ENCODE measurements at places on chromosomes 7 and 10. TPM values are rescaled to one million over a fixed set of nuclear protein-coding genes. Genes with fewer than 3 reads are reported as not detected.

DNA sequence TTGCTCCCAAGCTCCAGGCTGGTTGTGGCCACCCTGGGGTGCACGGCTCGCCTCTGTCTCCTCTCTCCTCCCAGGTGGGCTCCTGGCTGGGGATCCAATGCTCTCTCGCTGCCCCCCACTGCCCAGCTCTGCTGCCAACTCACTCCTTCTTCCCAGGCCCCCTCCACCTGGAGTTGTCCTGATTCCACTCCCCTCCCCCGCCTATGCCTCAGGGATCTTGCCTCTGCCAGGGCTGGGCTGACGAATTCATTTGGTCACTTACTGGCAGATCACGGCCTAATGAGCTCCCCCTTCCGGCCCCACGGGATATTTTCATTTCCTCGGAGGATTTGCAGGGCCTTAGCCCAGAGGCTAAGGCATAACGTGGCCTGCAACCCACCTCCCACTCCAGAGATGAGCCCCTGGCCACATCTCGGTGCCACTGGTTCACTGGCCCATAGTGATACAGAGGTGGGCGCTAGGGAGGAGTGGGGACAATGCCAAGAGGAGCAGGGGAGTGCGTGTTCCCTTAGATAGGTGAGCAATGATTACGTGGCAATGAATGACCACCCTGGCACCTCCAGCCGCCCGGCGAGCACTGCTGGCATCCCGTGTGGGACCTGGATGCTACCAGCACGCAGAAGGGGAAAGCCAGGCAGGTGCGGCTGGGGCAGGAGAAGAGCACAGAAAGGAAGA, 344.6 kb upstream of the SHH start:
- H3K27ac ChIP-seq = no peak overlapping the region
- H3K27me3 ChIP-seq = peaks cover 30% of the 10 kb centered on the region
- no peaks in the 10 kb centered on the region for H3K4me1 ChIP-seq
- H3K4me3 ChIP-seq = no peak overlapping the region
- no peaks in the 10 kb centered on the region for H3K36me3 ChIP-seq

GRCh38 chr7:144862612-144863319, 26.9 kb upstream of the TPK1 start:
- H3K4me3 ChIP-seq = no peak overlapping the region
- no peaks in the 10 kb centered on the region for H3K4me1 ChIP-seq
- no peak for DNase-seq
- H3K27ac ChIP-seq = no peak overlapping the region
- H3K36me3 ChIP-seq = no peaks in the 10 kb centered on the region
- H3K27me3 ChIP-seq = no peaks in the 10 kb centered on the region

DNA sequence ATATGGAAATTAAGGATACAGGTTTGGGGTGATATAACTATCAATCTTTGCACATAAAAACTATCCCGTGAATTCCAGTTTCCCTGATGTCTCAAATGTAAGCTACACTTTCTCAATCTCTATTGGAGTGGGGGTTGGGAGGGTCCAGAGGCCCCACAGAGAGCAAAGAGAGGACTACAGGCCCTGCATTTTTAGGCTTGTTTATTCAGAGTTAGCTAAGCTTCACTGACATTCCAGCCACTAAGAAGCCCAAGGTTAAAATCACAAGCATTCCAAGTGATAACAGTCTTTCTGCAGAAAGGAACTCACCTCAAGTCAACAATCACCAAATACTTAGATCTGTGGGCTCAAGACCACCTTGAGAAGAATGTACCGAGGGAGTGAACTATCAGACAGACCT, 31.6 kb upstream of the LAMB1 start:
- DNase-seq = peak; percentile 93
- H3K27me3 ChIP-seq = 0 out of 3 replicates have a peak, but pooled peaks cover 2% of the 10 kb centered on the region
- peak overlapping the region; percentile 40 for H3K27ac ChIP-seq
- no peaks in the 10 kb centered on the region for H3K36me3 ChIP-seq

- no peak overlapping the region for H3K27ac ChIP-seq
- no peaks in the 10 kb centered on the region for H3K27me3 ChIP-seq
- H3K4me3 ChIP-seq = no peak overlapping the region
- peaks cover 70% of the 10 kb centered on the region for H3K4me1 ChIP-seq
- DNase-seq = no peak
Measured at GRCh38 chr10:110220398-110220797, 13.0 kb downstream of the MXI1 start.

DNA sequence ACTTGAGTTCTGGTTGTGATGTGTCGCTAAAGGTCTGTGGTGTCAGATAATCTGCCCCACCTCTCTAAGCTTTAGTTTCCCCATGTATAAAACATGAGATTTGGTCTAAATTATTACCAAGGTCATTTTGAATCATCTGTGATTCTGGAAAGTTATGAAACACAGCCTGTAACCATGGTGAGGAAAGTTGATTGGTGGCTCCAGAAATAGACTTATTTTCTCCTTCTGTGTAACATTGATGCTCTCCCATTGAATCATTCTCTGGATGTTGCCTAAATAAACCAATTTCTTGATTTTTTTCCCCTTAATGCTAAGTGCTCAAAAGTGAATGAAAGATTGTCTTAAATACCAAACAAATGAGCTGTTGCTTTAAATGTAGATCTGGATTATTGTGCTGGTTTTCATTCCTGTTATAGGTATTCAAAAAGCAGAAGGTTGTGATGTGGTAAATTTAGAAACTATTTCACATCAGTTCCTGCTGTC, 30.0 kb upstream of the PCGF5 start:
- 0 out of 2 replicates have a peak, but pooled peaks cover 2% of the 10 kb centered on the region for H3K4me1 ChIP-seq
- H3K27me3 ChIP-seq = no peaks in the 10 kb centered on the region
- no peak for DNase-seq
- H3K36me3 ChIP-seq = peaks cover 1% of the 10 kb centered on the region
- H3K27ac ChIP-seq = no peak overlapping the region
- no peak overlapping the region for H3K4me3 ChIP-seq

DNA sequence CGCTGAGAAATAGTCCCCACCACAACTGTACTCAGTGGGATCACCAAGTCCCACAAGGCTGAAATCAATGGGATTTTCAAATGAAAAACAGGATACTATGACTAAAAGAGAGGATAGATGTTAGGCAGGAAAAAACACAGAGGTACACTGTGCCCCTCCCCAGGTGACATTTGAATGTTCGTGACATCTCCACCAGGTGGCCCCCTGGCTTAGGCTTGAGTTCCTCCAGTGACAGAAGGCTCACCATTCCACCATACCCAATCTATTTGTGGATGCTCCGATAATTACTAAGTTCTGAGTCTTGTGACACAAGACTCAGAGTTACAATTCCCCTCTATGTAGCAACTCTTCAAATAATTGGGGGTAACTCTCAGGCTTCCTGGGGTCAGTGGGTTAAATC, 77.5 kb upstream of the KCNMA1 start:
- no peak overlapping the region for H3K27ac ChIP-seq
- peaks cover 29% of the 10 kb centered on the region for H3K27me3 ChIP-seq
- no peak overlapping the region for H3K4me3 ChIP-seq
- DNase-seq = peak; percentile 23

DNA sequence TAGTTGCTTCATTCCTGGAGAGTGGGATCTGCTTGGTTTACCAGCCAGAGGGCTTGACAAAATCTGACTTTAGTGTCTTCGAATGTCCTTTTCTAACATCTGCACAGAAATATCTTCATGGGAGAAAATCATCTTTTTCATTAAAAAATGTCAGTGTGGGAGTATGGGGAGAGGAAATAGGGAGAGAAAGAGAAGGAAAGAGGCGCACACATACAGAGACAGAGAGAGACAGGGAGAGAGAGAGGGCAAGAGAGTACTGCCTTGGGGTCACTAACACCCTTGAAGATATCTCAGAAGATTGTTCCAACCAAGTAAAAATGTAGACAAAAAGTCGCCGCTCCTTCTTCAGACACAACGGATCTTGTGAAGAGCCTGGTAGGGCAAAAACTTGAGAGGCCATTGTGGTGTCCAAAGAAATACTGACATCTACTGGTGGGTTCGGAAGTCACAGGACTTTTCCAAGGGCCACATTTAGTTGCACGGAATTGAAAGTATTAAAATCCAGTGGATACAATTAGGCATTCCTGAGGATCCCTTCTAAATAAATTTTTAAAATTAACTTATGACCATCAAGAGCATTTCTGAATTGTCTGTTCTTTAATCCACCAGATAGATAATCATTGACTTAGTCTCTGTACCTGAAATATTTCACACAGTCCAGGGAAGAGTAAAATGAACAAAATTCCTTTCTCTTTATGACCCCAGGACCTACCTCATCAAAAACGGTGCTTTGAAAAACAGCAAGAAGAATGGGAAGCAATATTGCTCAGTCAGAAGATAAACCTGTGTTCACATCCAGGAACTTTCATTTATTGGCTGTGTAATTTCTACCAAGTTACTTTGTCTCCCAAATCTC, 29.7 kb downstream of the VIM start:
- peak; percentile 44 for DNase-seq
- no peak overlapping the region for H3K27ac ChIP-seq
- H3K4me1 ChIP-seq = no peaks in the 10 kb centered on the region
- no peaks in the 10 kb centered on the region for H3K27me3 ChIP-seq
- no peaks in the 10 kb centered on the region for H3K36me3 ChIP-seq

DNA sequence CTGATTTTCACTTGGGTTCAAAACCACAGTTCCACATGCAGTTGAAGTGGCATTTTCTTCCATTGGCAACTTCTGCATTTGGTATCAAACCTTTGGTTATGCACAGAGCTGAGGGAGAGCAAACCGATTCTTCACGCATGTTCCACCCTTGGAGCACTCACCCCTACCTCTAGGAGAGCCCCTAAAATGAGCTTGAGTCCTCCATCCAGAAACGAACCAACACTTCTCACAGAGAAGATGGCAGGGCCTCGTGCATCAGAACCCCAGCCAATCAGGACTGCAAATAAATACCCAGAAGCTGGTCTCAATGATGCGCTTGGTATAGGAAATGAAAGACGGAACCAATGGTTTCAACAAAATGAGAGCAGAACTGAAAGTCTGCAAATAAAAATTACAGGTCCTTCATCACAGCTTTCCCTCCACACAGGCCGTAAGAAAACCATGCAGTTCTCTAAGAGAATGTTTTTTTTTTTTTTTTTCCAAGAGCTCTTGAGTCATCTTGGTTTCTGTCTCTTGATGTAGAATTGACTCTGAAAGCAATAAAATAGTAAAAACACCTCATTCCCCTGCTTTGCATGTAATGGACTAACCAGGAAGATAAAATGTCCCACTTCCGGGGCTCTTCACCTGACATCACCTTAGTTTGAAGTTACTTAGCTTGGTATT, 23.9 kb downstream of the KLF6 start:
- peaks cover 77% of the 10 kb centered on the region for H3K4me1 ChIP-seq
- H3K27me3 ChIP-seq = peaks cover 11% of the 10 kb centered on the region
- no peak for DNase-seq
- H3K4me3 ChIP-seq = no peak overlapping the region
- H3K36me3 ChIP-seq = no peaks in the 10 kb centered on the region

DNA sequence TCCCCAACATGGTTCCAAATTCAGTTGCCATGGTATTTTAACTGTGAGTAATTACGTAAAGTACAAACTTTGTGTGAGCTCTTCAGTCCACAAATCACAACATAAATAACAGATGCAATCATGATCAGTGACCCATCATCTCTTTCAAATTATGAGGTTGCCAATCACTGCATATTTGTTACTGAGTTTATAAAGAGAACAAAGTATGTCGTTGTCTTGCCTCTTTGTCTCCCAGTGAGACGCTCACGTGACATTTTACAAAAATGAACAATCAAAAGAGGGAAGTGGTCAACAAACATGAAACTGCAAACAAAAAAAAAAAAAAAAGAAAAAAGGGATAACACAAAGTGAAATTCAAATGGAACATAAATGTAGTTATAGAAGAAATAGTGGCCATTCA, 122.7 kb upstream of the PDSS1 start:
- no peaks in the 10 kb centered on the region for H3K36me3 ChIP-seq
- no peaks in the 10 kb centered on the region for H3K4me1 ChIP-seq
- DNase-seq = no peak
- no peak overlapping the region for H3K27ac ChIP-seq
- peaks cover 3% of the 10 kb centered on the region for H3K27me3 ChIP-seq

GRCh38 chr7:77266291-77266794, 66.7 kb upstream of the FGL2 start:
- no peaks in the 10 kb centered on the region for H3K36me3 ChIP-seq
- H3K4me3 ChIP-seq = no peak overlapping the region
- no peaks in the 10 kb centered on the region for H3K27me3 ChIP-seq
- H3K4me1 ChIP-seq = peaks cover 13% of the 10 kb centered on the region
- H3K27ac ChIP-seq = no peak overlapping the region
- no peak for DNase-seq

DNA sequence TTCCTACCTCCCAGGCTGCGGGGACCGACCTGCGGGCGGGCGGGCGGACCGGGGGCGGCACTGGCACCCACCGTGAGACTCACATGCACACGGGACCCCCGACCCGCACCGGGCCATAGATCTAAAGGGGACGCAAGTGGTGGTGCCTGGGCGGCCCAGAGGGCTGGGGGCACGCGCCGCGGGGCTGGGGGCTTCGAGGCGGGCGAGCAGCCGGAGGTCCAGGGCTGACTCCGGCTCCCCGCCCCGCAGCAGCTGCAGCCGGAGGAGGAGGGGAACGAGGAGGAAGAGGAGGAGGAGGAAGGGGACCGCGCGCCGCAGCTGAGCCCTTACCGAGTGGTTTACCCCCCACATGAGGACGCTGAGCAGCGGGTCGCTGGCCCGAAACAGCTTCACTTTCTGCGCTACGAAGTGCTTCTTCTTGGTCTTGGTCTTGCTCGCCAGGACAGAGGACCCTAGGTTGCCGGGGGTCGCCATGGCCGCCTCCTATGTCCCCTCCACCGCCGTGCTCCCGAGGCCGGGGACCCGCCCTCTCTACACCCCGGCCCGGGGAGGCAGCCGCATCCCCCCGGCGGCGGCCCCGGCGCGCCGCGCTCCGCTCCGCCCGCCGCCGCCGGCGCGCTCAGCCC, 412 bp downstream of the PIP4K2A start:
- H3K27me3 ChIP-seq = no peaks in the 10 kb centered on the region
- no peak for DNase-seq
- no peaks in the 10 kb centered on the region for H3K36me3 ChIP-seq
- H3K4me3 ChIP-seq = peak overlapping the region; percentile 85
- H3K27ac ChIP-seq = peak overlapping the region; percentile 54

- no peak overlapping the region for H3K4me3 ChIP-seq
- no peaks in the 10 kb centered on the region for H3K27me3 ChIP-seq
- no peak overlapping the region for H3K27ac ChIP-seq
- no peaks in the 10 kb centered on the region for H3K36me3 ChIP-seq
- DNase-seq = no peak
Measured at GRCh38 chr7:111038185-111038584, 52.7 kb upstream of the LRRN3 start.

The RADIL gene
- 0.52 TPM for total RNA-seq

The AKR1B15 gene
- 1.2 TPM for total RNA-seq
